ENCODE measurements at places on chromosomes 13 and 19.
A peak's percentile ranks its signal among the peaks of the same experiment; 100 is the strongest.

- no peak for DNase-seq
Measured at GRCh38 chr13:35210261-35210660, 266.2 kb downstream of the MAB21L1 start.

- DNase-seq: peak; percentile 43
Measured at GRCh38 chr19:16327911-16328823, 3.5 kb downstream of the KLF2 start.

- DNase-seq: peak; percentile 73
Measured at GRCh38 chr19:29671393-29672160, 6.3 kb downstream of the PLEKHF1 start.

GRCh38 chr13:72004784-72005374 is 137.9 kb upstream of the DACH1 start:
- no peak for DNase-seq

DNA sequence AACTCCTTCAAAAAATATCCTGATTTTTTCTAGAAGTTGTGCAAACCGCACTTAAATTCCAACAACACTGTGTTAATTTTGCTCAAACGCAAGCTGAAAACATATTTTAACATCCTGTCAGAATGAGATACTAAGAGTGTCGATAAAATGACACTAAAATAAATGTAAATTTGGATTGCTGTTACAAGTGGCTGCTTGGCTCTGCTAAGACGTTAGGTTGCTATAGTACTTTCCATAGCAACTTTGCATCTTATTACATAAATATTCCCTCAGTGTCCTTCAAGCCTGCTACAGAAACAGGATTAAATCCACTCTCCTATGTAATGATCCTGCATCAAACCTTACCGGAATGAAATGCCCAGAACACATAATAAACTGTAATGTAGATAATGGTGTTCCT is 292.1 kb downstream of the DNAJC15 start:
- no peak for DNase-seq

DNA sequence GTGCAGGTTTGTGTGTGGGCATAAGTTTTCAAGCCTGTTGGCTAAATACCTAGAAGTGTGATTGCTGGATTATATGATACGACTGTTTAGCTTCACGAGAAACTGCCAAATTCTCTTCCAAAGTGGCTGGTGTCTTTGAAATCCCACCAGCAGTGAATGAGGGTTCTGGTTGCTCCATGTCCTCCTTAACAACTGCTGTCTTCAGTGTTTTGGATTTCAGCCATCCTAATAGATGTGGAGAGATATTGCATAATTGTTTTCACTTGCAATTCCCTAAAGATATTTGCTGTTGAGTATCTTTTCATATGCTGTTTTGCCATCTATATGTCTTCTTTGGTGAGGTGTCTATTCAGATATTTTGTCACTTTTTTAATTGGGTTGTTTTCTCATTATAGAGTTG is 390.5 kb downstream of the ZNF536 start:
- no peak for DNase-seq

DNA sequence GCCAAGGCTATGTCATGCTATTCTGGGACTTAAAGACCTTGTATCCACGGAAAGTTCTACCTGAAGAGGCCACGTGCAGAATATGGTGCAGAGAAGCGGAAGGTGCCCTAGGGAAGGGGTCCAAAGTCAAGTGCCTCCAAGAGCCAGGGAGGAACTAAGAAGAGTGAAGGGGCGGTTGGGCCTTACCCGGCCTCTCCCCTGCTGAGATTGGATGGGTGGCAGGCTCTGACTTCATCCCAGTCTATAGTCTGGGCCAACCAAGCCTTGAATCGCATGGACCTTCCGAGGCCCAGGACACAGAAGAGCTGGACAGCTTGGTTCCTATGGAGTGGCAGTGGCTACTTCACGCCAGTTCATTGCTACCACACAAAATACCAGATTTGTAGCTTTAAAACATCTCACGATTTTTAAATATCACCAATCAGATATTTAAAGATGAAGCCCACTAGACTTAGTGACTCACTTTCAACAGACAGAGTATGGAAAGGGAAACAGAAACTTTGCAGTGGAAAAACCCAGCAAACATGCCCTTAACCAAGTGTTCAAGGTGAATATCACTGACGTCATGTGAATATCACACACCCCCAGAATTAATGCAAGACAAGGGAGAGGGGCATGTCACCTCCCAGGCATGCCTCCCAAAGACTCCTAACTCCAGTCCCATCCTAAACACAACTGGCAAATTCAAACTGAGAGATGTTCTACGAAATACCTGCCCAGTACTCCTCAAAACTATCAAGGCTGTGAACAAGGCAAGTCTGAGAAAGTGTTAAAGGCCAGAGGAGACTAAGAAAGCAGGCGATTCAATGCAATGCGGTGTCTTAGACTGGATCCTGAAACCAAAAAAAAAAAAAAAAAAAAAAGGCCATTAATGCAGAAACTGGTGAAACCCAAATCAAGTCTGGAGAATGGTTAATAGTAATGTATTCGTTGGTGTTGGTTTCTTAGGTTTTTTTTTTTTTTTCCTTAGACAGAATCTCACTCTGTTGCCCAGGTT is 10.2 kb downstream of the C19orf12 start:
- DNase-seq: no peak

GRCh38 chr13:64278493-64278892 is 2862.8 kb upstream of the PCDH20 start:
- DNase-seq: no peak

GRCh38 chr19:10112037-10112761 is 706 bp downstream of the P2RY11 start:
- DNase-seq: peak; percentile 72

- no peak for DNase-seq
Measured at GRCh38 chr19:368630-369024, 24.0 kb upstream of the MIER2 start.

DNA sequence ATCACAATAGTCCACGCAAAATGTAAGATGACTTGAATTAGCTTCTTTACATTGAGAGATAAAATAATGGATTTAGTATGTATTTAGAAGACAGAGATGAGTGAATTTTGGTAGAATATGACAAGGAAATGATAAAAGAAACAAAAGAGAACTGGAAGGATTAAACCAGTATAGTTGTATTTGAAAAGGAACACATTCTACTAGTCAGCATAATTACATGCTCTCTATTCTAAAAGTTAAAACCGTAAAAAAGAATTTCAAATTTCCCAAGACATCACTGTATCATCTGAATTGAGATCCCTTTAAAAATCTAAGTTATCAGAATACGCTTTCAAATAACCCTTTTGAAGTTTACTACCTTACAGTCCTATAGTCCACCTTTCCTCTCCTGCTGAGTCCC is 1156.7 kb upstream of the PCDH9 start:
- DNase-seq: no peak

- DNase-seq: no peak
Measured at GRCh38 chr19:19081642-19082151, 17.9 kb downstream of the SLC25A42 start.

DNA sequence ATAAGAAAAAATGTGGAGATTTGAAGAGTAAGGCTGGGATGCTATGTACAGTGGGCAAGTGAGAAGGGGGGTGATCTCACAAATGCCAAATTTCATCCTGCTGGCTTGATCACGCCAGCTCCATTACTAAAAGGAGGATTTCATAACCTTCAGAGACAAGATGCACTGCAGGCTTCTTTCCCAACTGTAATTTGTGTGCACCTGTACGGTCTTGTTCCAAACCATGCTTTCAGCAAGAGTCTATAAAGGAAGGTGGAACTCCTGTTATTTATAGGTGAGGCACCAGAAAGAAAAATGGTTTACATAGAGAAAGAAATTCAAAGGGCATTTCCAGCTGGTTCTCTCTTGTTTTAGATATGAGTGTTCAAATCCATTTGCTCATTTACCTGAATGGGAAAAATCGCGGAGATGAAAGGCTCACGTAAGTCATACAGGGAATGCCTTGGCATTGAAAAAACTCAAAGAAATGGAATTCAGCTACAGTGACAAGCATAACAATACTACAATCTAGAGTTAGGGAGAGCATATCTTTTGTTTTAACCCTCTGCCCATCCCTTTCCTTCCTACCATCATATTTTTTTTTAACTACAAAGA is 13.3 kb downstream of the EFNB2 start:
- no peak for DNase-seq

DNA sequence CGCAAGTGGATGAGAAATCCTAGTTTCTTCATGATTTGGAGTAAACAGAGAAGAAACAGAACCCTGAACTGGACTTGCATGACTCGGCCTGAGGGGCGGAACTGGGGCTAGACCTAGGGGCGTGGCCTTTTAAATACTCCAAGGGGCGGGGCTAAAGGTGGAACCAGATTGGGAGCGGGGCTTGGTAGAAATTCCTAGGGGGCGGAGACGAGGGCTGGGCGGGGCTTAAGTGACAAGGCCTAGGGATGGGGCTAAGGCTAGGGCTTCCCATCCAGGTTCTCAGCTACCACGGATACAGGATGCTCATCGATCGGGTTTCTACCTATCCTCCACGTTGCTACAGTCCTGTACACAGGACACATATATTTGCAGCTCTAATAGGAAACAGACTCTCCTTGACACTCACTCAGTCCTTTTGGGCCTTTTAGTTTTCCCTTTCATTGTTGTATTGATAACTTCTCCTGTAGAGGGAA is 372 bp upstream of the ZNF699 start:
- DNase-seq: peak; percentile 70

- DNase-seq: peak; percentile 98
Measured at GRCh38 chr19:58154679-58155648, 4.4 kb upstream of the ZNF329 start.

DNA sequence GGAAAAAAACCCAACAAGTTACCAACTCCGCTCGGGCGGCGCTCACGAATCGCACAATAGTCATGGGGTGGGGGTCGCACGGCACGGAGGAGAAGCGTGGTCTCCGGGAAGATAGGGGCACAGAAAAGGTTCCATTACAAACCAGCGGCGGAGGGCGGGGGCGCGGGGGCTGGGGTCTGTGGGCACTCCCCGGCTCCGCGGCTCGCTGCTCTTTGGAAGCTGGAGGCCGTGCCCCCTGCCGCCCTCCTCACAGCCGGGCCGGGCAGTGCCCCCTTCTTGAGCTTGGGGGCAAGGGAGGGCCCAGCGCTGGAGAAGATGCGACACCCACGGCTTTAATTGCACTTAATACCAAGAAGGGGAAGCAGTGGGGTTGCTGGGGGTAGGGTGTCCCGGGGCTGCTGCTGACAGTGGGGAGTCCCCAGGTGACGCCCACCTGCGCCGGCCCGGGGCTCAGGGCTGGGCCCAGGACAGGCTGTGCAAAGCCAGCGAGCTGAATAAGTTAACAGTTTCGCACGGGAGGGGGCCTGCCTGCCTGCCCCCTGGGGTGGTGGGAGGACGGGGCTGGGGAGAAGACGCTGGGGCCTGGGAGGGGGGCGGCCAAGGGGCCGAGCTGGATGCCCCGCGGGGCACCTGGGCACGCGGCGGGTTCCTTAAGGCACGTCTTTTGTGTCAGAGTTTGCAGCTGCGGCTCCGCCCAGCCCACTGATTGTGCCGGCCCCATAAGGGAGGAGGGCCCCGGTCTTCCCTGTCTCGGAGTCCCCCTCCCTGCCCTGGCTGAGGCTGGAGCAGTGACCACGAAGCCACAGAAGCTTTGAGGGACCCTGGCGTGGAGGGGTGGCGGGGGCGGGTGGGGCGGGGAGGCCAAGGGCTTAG is 9.8 kb downstream of the DCAF15 start:
- DNase-seq: no peak

GRCh38 chr19:17451820-17452219 is 3.4 kb upstream of the TMEM221 start:
- no peak for DNase-seq

GRCh38 chr19:9586764-9587163 is 2.5 kb upstream of the ZNF121 start:
- peak; percentile 67 for DNase-seq

GRCh38 chr19:5838353-5839064 is 993 bp downstream of the FUT6 start:
- no peak for DNase-seq

DNA sequence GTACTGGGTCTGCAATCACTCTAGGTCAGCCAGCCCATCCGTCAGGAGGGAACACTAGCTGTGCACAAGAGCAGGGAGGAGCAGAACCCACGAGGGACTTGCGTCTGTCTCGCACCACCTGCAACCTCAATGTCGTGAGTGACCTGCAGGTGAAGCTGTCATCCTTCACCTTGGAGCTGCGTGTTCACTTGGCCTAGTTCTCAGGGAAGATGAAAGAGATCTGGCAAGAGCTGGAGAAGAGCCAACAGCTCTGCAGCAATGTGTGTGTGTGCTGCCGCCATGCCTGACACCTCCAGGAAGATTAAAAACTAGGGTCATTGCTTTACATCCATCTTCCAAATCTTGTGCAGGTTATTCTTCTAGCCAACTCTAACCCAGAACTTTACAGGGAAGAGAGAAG is 117.6 kb upstream of the MRI1 start:
- no peak for DNase-seq

GRCh38 chr19:10092648-10093294 is 6.7 kb downstream of the SHFL start:
- no peak for DNase-seq

DNA sequence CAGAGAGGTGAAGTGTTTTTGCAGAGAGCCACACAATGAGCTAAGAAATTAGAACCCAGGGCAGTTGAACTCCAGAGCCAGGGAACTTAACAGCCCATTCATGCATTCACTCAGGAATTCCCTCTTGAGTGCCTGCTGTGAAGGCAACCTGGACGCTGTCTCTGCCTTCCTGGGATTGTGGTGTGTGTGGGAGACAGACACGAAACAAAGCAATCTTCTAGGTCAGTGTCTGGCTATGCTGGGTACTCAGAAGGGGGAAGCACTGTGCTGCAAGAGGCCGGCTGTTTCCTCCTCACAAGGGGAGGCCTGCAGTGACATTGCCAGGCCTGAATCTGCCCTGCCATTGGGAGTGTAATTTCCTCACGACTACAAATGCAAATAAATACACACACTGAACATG is 9.7 kb downstream of the BCKDHA start:
- DNase-seq: no peak

DNA sequence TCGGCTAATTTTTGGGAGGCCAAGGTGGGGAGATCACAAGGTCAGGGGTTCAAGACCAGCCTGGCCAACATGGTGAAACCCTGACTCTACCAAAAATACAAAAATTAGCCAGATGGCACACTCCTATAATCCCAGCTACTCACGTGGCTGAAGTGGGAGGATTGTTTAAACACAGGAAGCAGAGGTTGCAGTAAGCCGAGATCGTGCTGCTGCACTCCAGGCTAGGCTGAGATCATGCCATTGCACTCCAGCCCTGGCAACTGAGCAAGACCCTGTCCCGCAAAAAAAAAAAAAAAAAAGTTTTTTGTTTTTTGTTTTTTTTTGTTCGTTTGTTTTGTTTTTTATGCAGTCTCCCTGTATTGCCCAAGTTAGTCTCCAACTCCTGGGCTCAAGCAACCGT is 21.2 kb downstream of the MAST1 start:
- DNase-seq: no peak

DNA sequence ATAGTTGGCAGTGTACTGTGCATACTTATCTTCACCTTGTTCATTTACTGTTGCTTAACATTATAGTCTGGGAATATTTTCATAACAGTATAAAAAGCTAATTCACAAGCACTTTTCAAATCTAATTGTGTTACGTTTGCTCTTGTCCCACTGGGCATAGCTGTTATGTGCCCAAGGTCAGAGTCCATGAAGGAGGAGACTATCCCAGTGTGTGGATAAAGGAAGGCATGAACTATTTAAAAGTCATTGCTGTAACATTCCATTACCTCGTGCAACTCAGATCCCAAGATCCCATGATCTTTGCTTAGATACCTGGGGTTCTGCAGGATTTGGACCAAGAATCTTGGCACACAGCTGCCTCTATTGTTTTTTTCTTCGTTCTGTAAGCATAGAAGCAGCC is 35.1 kb upstream of the RFXAP start:
- no peak for DNase-seq

- DNase-seq: no peak
Measured at GRCh38 chr13:31739226-31739625, at the start of gene RXFP2. Gene RXFP2, plus strand, starts transcription at chr13:31739526. Its CDS starts 87 bp downstream, at chr13:31739613.

- DNase-seq: no peak
Measured at GRCh38 chr13:30572859-30573275, 44.9 kb upstream of the USPL1 start.

All from stimulated activated CD4-positive, alpha-beta T cell treated with anti-CD3 and anti-CD28 coated beads, TNF-alpha, amount 100 ng/mL, for 24 hours (primary cell).